Brain (organoid and tissue), 16 donors: ENCODE measurements at places on chromosomes 4 and X. TPM values are rescaled to one million over a fixed set of nuclear protein-coding genes. Genes with fewer than 3 reads are reported as not detected.

TCEAL6 gene
- 66.4 TPM for polyA plus RNA-seq

NLGN3 gene
- 27.3 TPM for polyA plus RNA-seq

SNCA gene
- polyA plus RNA-seq: 39.5 TPM

ZNF711 gene
- polyA plus RNA-seq: 10.1 TPM

RASSF6 gene
- 18.4 TPM for polyA plus RNA-seq

CHIC1 gene
- polyA plus RNA-seq: 2.3 TPM

MAGEA11 gene
- not detected for polyA plus RNA-seq

CTAG1A gene
- not detected for polyA plus RNA-seq

PLK4 gene
- 2.5 TPM for polyA plus RNA-seq

DGKK gene
- not detected for polyA plus RNA-seq

GAGE12J gene
- polyA plus RNA-seq: not detected

STK32B gene
- polyA plus RNA-seq: 18.0 TPM

IL2 gene
- polyA plus RNA-seq: not detected

OTC gene
- not detected for polyA plus RNA-seq

LRIT3 gene
- polyA plus RNA-seq: not detected

YIPF6 gene
- polyA plus RNA-seq: 19.2 TPM

DACH2 gene
- polyA plus RNA-seq: 1.5 TPM

GLRB gene
- 7.2 TPM for polyA plus RNA-seq

IL15 gene
- polyA plus RNA-seq: not detected

FGF16 gene
- polyA plus RNA-seq: not detected

VCX3B gene
- not detected for polyA plus RNA-seq

CENPVL1 gene
- polyA plus RNA-seq: not detected

UGT2B11 gene
- polyA plus RNA-seq: not detected

FRMPD4 gene
- polyA plus RNA-seq: 0.66 TPM

NXF2 gene
- 1.0 TPM for polyA plus RNA-seq

TMEM164 gene
- polyA plus RNA-seq: 45.8 TPM

BANK1 gene
- polyA plus RNA-seq: 0.22 TPM

SLC4A4 gene
- 7.5 TPM for polyA plus RNA-seq

CRMP1 gene
- 599 TPM for polyA plus RNA-seq

AFM gene
- polyA plus RNA-seq: not detected

GPC4 gene
- 3.7 TPM for polyA plus RNA-seq

SHROOM2 gene
- polyA plus RNA-seq: 9.0 TPM

SSX4 gene
- polyA plus RNA-seq: not detected

LEF1 gene
- polyA plus RNA-seq: 6.8 TPM

IL2RG gene
- 1.6 TPM for polyA plus RNA-seq

ZNF275 gene
- polyA plus RNA-seq: 12.9 TPM

ADH6 gene
- not detected for polyA plus RNA-seq

ZAR1 gene
- 0.44 TPM for polyA plus RNA-seq

UGT2B17 gene
- not detected for polyA plus RNA-seq

CT83 gene
- polyA plus RNA-seq: not detected

TRAPPC11 gene
- 7.0 TPM for polyA plus RNA-seq

OCIAD2 gene
- polyA plus RNA-seq: 201 TPM

TEX28 gene
- polyA plus RNA-seq: not detected

MAGEB10 gene
- not detected for polyA plus RNA-seq

PASD1 gene
- polyA plus RNA-seq: not detected

FAM3A gene
- 83.7 TPM for polyA plus RNA-seq
